ENCODE measurements at places on chromosomes 12 and 14. TPM values are rescaled to one million over a fixed set of nuclear protein-coding genes. Genes with fewer than 3 reads are reported as not detected.

- H3K27me3 ChIP-seq: no peaks in the 10 kb centered on the region
- DNase-seq: peak; percentile 87
- H3K4me1 ChIP-seq: peaks cover 19% of the 10 kb centered on the region
- H3K27ac ChIP-seq: peak overlapping the region; percentile 81
Measured at GRCh38 chr12:56104815-56105608, 653 bp downstream of the PA2G4 start.

- H3K36me3 ChIP-seq: peaks cover 6% of the 10 kb centered on the region
- H3K27me3 ChIP-seq: no peaks in the 10 kb centered on the region
- H3K4me1 ChIP-seq: peaks cover 62% of the 10 kb centered on the region
Measured at GRCh38 chr14:93011650-93012325, 88.8 kb downstream of the CHGA start.

DNA sequence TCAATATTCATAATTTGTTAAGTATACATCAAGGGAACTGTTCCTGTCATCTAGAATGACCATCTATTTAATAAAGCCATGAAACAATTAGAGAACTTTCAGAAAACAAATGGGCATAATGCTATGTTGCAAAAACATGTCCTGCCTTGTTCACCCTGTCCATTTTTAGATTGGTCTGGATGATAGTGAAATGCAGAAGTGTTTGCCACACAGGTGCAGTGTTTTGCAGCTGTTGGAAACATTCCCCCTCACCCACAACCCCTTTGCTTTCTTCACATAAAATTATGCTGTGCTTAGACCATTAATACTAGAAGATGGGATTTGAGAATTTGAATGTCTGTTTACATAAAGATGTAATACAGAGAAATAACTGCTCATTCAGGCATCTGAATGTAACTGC is 36.5 kb downstream of the LEMD3 start:
- DNase-seq: no peak
- no peak overlapping the region for H3K4me3 ChIP-seq
- no peaks in the 10 kb centered on the region for H3K36me3 ChIP-seq
- no peaks in the 10 kb centered on the region for H3K27me3 ChIP-seq
- H3K27ac ChIP-seq: no peak overlapping the region

- no peak overlapping the region for H3K27ac ChIP-seq
- no peak overlapping the region for H3K4me3 ChIP-seq
- no peaks in the 10 kb centered on the region for H3K36me3 ChIP-seq
- H3K4me1 ChIP-seq: no peaks in the 10 kb centered on the region
- no peaks in the 10 kb centered on the region for H3K27me3 ChIP-seq
Measured at GRCh38 chr12:77553976-77554619, 276.6 kb upstream of the NAV3 start.

DNA sequence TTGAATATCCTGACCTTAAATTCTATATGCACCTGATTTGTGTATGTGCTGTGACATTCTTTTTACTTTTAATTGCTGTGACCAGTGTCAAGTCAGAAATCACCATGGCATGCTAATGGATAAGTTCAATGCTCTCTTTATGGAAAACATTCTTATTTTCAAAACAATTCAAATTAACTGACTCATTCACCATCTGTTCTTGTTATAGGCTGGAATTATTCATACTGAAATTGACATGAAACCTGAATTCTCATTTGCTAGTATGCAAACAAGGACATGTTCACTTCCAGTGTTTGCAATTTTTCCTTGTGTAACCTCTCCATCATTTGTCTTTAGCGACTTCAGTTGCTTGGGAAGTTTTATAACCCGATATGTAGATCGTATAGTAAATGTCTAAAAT is at the start of gene TAS2R30:
TAS2R30 (minus strand) TSS at position 340 of the 400 bp plus-strand sequence. CDS start 400 bp downstream, outside the sequence.
- H3K4me1 ChIP-seq: no peaks in the 10 kb centered on the region
- H3K27ac ChIP-seq: no peak within 1 kb of the TSS
- no peaks in the 10 kb centered on the region for H3K27me3 ChIP-seq
- no peak for DNase-seq
- no peaks in the 10 kb centered on the region for H3K36me3 ChIP-seq
- H3K4me3 ChIP-seq: no peak within 1 kb of the TSS

- H3K27me3 ChIP-seq: no peaks in the 10 kb centered on the region
- peaks cover 15% of the 10 kb centered on the region for H3K36me3 ChIP-seq
- H3K4me1 ChIP-seq: peaks cover 15% of the 10 kb centered on the region
- no peak for DNase-seq
Measured at GRCh38 chr12:57727758-57728395, 10.7 kb downstream of the AGAP2 start.

- H3K27me3 ChIP-seq: no peaks in the 10 kb centered on the region
- no peaks in the 10 kb centered on the region for H3K4me1 ChIP-seq
- no peak overlapping the region for H3K4me3 ChIP-seq
- H3K36me3 ChIP-seq: no peaks in the 10 kb centered on the region
- no peak for DNase-seq
Measured at GRCh38 chr12:105365231-105365630, 34.7 kb downstream of the C12orf75 start.

DNA sequence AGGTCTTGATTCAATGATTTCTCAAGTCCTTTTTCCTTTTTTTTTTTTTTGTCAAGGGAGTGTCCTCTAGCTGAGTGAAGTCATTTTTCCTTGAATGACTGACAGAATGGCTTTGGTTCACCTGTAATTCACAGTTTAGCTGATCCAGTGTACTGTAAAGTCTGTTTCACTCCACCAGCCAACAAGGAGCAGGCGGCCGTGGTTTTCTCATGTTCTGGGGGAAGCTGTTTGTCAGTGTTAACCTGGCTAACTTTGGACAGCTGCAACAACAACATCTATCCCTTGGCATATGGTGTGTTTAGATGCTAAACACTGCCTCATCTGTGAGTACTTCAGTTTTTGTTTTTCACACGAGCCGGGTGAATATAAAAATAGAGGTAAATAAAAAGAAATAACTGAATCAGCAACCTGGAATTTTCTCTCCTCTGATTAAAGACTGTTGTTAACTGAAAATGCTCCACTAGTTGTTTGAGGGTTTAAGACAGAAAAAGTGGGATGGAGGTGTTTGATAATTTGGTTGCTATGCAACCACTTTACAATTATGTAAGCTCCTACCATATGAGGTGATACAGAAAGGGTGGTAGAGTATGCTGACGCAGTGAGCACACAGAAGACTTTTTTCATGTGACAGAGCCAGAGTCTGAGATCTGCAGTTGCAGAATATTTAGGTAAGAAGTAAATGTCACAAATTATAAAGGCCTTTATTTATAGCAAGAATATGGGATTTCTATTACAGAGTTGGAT is 50.3 kb upstream of the SLC2A13 start:
- peak overlapping the region; percentile 80 for H3K27ac ChIP-seq
- H3K36me3 ChIP-seq: no peaks in the 10 kb centered on the region
- no peaks in the 10 kb centered on the region for H3K27me3 ChIP-seq
- DNase-seq: no peak
- H3K4me1 ChIP-seq: peaks cover 20% of the 10 kb centered on the region

DNA sequence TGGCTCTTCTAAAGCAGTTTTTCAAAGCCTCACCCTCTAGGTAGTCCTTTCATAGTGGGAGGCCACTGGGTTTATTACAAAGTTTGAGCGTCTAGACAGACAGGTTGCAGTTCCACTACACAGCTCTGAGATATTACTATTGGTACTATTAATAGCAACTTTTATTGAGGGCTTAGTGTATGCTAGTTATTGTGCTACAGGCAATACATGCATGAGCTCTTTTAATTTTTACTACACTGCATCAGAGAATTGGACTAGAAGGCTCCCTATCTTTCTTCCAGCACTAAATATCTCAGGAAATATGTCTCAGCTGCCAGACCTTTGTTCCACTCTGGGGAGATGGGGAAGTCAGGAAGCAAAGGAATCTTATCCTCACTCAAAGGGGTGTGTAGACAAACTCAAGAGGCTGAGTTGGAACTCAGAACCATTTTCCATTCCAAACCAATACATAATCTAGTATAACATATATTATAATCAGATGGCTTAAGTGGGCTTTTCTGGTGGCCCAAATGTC is 161.8 kb upstream of the SLC38A2 start:
- no peak for DNase-seq
- H3K27me3 ChIP-seq: no peaks in the 10 kb centered on the region
- H3K36me3 ChIP-seq: no peaks in the 10 kb centered on the region
- H3K4me1 ChIP-seq: no peaks in the 10 kb centered on the region

DNA sequence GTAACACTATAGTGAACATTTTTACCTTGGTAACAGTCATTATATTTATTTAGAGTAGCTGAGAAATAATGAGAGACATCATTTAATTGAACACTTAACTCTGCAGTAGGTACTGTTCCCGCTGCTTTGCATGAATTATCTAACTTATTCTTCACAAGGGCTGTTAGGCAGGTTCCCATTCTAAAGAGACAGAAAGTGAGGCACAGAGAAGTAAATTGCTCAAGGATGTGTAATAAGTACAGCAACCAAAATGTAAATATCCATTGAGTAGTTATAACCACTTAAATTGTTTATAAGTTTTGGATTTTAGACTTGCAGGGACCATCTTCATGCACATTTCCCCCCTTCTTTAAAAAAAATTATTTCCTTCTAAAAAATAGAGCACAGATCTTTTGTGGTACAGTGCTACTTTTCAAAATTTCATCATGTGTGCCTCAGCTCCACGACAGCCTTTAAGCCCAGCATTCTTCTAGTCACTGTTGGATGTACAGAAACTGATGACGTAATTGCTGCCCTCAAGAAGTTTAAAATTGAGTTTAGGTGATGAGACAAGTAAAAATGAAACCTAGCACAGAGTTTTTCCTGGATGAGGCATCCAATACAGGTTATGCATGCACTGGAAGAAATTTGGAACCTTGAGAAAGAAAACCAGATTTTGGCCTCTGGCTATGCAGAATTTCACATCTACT is 6.0 kb upstream of the MANSC4 start:
- no peaks in the 10 kb centered on the region for H3K27me3 ChIP-seq
- H3K27ac ChIP-seq: no peak overlapping the region
- DNase-seq: no peak

DNA sequence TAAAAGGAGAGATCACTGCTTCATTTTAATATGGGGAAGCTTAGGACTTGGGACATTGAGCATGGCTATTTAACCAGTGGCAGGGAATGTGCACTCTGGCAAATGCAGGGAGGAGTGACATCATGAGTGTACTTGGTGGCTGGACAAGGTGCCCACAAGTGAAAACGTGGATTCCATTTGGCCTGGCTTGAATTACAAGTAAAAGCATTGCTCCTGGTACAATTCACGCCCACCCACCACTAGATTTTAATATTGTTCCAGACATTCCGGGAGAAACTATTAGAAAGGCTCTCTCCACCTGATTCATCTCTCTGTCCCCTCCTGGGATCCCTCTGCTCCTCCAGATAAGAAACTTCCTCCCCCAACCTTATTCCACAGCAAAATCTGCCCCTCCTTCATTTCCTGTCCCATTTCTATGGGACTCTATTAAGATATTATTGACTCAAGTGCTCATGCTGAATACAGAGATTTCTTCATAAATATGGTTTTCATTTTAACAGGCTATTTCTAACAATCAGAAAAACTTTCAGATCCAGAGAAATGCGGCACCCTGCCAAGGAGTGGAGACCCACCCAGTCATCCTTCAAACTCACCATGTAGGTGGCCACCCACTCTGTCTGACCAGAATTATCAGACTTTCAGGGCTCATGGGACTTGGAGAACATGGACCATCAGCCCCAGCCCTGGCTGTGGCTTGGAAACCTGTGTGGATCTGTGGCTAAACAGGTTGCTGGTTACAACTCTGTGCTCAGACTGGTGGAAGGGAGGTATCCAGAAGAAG is 43.2 kb downstream of the SSPN start:
- no peaks in the 10 kb centered on the region for H3K36me3 ChIP-seq
- no peaks in the 10 kb centered on the region for H3K4me1 ChIP-seq
- no peak for DNase-seq
- no peaks in the 10 kb centered on the region for H3K27me3 ChIP-seq

DNA sequence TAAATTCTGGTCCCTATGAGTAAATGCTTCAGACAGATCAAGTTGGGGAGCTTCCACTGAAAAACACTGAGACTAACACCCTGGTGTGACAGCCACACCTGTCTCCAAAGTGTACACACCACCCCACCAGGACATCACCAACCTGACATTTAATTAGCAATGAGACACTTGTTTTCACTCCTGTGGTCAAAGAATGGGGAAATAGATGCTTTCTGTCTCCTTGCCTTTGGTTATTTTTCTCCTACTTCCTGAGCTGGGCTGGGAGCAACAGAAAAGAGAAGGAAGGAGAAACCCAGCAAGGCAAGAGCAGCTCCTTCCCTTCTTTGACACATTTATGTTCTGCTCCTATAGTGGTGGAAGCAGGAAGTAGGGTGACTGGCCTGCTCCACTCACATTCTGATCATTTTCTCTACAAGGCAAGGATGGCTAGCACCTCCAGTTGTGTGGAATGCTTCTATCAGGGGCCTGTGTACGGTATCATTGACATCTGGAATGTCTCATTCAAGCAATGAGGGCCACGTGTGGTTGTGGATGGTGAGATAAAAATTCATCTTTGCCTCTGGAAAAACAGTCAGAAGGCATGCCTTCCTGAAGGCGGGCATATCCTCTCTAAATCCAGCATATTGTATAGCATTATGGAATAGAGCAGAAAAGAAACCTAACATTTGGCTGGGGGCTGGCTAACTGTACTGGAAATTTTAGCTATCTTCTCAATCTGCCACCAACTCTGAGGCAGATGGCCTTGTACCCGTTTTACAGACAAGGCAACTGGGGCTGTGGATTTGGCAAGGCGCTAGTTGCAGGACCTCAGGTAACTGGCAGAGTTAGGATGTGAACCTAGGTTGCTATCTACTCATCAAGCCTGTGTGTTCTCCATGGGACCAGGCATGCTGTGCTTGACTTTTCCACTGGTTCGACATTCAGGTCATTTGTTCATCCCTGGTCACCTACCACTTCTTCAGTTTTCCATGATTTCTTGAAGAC is 24.8 kb upstream of the LGALS3 start:
- no peak for DNase-seq
- H3K4me3 ChIP-seq: no peak overlapping the region
- H3K4me1 ChIP-seq: peaks cover 79% of the 10 kb centered on the region

GRCh38 chr12:114762490-114763110 is 78.6 kb upstream of the TBX3 start:
- H3K4me1 ChIP-seq: peaks cover 7% of the 10 kb centered on the region
- no peak overlapping the region for H3K4me3 ChIP-seq
- H3K36me3 ChIP-seq: no peaks in the 10 kb centered on the region
- peak overlapping the region; percentile 61 for H3K27ac ChIP-seq
- H3K27me3 ChIP-seq: no peaks in the 10 kb centered on the region

ATP2B1 gene
- total RNA-seq: 50.0 TPM

KRT73 gene
- not detected for total RNA-seq

KRT7 gene
- 1,279 TPM for total RNA-seq

KRT71 gene
- total RNA-seq: not detected

HVCN1 gene
- total RNA-seq: 7.9 TPM
